Central memory CD4-positive, alpha-beta T cell (primary cell): ENCODE measurements at places on chromosomes 1 and 21.

- no peak for DNase-seq
These were observed 48.4 kb upstream of the CCDC27 start for GRCh38 chr1:3703786-3704371.

DNA sequence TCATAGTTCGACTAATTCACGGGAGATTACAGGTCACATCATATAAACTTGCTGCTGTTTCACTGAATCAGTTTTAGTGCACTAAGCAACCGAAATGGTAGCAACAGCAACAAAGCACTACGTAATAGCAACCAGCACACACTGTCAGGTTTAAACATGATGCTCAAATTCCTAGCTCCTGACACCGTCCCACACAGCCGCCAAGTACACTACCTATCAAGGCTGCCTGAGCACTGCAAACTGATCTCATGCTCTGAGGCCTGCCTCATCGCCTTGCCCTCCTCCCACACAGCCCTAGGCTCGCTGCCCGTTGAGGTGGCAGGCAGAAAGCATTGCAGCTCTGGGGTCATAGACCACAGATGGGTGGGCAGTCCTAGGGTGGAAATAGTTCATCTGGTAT is 12.4 kb downstream of the LAMC2 start:
- no peak for DNase-seq

DNA sequence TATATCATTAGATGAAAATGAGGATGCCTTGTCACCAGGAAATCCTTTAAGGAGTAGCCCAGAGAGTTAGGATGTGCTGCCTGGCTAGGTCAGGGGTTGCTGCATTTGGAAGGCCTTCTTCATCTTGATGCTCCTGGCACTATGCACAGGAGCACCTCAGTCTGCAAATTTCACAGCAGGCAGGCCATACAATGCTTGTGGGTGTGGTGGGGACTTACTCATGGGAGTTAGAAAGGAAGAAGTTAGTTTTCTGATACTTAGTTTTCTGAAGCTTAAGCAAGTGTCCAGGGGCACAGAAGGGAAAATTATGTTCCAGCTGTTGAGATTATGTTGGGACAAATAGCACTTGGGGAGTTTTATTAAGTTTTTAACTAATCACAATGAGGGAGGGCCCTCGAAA is 11.4 kb downstream of the HLX start:
- DNase-seq = no peak

GRCh38 chr21:36159356-36159921 is 2.8 kb downstream of the DOP1B start:
- no peak for DNase-seq

DNA sequence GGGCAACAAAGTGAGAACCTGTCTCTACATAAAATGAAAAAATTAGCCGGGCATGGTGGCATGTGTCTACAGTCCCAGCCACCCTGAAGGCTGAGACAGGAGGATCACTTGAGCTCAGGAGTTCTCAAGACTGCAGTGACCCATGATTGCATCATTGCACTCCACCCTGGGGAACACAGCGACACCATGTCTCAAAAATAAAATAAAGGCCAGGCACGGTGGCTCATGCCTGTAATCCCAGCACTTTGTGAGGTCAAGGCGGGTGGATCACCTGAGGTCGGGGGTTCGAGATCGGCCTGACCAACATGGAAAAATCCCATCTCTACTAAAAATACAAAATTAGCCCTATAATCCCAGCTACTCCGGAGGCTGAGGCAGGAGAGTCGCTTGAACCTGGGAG is 20.1 kb downstream of the ANKRD13C start:
- DNase-seq = no peak

DNA sequence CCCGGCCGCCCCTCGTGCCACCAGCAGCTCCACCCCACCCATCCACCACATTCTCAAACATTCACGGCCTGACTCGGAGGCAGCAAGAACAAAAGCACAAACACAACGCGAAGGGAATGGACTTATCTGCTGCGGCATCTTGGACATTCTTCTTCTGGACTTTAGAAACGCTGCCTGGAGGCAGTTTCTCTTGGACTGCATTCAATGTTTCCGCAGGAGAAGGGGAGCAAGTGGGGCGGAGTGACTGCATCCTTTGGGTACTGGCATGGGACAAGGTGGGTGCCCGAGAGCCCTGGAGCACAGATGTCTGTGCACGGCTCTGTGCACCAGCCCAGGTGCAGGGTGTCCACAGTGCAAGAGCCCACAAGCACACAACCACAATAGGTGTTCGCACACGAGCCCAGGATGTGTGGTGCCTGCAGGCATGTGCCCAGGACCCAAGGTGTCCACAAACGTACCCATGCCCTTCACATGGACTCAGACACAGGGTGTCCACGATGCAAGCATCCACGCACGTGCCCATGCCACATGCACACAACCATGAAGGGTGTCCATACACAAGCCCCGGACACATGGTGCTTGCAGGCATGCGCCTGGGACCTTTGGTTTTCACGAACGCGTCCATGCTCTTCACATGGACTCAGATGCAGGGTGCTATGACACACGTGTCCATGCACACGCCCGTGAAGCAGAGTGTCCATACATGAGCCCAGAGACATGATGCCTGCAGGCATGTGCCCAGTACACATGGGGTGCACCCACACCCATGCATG is 53.6 kb downstream of the WNT9A start:
- DNase-seq = no peak

DNA sequence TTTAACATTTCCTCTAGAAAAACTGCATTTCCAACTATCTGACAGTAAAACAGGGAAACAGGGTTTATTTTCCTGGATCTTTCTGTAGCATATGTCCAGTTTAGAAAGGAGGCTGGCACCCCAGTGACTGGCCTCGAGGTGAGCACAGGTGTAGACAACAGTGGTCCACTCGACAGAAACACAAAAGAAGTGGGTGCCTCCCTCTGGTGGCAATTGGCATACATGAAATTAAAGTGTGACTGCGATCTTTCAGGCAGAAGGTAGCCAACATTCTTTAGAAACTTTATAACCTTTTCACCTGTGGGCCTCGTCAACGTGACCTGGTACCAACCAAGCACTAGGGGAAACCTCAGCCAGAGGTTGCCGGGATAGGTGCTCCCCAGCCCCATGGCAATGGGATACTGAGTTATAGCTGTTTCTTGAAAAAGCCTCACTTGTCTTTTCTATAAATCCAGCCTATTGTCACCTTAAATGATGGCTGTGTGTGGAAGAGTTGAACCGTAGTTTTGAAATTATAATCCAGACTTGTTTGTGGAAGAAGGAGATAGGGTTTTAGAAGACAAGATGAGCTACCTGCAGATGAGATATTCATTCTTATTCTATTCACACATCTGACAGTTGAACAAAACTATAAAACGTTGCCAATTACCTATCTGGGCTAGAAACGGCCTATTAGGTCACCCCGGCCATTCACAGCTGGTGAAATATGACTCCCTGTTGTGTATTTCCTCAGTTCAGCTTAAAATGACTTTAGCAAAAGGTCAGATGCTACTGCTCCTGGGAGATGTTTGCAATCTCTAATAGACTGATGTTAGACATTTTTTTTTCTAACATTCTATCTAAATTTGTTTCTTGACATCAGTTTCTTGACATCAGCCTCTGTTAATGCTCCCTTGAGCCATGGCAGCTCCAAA is 44.3 kb downstream of the PCP4 start:
- no peak for DNase-seq

- no peak for DNase-seq
These were observed 48.8 kb upstream of the WASF2 start for GRCh38 chr1:27538793-27539192.

DNA sequence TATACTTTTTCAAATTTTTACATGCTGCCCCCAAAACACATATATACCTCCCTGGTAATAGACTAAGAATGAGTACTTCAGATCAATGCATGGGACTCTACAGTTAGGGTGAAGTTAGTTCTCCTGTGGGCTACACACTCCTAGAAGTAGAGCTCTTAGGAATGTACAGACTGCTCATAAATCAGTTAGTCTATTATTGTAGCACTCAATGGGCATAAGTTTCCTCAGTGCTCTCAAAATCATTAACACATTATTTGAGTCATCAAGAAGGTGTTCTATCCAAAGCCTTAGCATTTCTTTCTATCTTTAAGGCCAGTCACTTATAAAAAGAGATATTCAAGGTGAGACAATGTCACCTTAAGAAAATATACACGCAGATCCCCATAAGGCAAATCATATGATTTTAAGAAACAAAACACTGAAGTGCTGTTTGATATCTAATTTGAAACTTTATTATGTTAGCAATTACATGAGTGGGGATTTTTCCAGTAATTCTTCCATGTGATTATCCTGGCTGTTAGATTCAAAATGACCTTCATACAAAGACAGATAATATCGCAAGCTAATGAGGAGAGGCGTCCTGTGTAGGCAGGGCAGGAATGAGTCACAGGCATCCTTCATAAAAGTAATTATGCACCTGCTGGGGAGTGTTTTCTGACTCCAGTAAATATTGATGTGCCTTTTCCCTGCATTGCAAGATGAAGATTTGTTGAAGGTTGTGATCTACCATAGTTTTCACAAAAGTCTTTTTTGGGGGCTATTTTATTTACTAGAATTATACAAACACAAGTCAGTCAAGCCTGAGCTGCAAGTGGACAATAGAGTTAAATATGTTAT is 167.2 kb upstream of the ATP1B1 start:
- DNase-seq = no peak

GRCh38 chr1:15825800-15826199 is 18.4 kb upstream of the UQCRHL start:
- DNase-seq = no peak

GRCh38 chr1:74729741-74730478 is 2.9 kb downstream of the CRYZ start:
- DNase-seq = no peak

GRCh38 chr1:3174487-3175247 is 105.7 kb downstream of the PRDM16 start:
- DNase-seq = no peak

DNA sequence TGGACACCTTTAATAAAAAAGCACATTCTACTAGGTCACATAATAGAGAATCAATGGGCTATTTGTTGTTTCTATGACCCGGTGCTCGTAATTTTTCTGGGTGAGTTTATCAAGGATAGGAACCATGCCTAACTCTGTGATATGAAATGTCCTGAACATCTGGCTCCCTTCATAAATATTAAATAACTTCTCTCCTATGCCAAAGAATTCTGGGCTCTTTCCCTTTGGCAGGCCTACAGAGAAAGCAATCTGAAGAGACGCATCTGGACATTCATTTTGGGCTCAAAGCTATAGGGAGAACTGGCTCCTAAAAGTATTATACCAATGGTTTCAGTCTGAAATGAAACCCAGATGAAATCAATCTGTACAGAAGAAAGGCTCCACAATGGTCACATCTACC is 38.8 kb upstream of the ANGPTL7 start:
- no peak for DNase-seq

- no peak for DNase-seq
These were observed 23.1 kb upstream of the TNFRSF1B start for GRCh38 chr1:12143631-12144155.

DNA sequence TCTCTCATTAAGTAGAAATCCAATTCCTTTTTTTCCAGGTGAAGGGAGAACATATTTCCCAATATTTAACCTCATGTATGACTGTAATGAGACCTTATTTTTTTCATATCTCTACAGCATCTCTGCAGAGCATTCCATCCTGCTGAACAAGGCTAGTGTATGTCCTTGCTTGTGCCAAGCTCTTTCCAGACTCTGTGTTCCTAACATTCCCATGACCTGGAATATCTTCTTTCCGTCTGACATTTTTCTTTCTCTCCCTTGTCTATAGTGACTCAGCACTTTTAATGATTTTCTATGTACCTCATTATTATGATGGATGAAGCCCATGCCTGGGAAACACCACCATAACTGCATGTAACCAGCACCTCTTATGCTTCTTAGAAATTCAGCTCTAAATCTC is 278.3 kb upstream of the NRIP1 start:
- no peak for DNase-seq

DNA sequence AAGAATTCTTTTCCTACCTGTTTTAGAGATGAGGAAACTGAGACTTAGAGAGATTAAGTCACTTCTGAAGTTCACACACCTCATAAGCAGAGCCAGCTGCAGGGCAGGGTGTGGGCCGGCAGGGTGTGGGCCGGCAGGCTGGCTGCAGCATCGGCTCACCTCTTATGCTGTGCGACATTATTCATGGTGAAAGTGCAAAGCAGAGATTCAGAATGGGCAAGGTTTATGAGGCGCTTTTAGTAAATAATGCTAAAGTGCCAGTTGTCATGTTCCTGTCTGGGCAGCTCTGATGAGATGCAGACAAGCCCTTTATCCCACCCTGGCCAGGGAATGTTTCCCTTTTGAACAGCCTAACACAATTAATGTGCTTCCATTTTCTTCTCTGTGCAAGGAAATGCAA is 14.6 kb downstream of the MAB21L3 start:
- DNase-seq = no peak

DNA sequence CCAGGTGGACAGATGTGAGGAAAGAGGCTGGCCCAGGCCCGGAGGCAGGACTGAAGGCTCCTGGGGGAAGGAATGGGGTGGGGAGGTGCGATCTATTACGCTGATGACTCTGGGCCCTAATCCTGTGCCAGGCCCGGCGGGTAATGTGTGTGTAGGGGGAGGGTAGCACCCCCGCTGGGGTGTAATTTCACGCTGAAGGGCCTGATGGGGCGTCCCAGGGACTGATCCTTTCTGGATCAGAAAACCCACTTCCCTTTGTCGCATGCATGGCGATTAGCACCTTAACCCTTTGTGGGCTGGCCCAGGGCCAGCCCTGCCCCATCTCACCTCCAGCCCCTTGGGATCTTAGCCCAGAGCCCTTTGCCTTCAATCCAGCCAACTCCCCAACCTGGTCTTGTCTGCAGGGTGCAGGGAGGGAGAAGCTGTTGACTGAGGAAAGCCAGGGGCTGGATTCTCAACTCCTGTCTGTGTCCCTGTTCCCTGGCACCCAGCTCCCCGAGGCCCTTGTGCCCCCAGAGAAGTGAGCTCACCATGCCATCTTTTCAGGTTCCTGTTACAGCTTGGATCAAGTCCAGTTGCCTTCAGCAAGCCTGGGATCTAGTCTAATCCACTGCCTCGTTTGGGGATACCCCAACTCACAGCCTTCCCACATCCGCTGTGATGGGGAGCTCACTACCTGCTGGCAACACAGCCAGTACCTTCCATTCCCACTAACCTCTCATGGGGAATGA is 26.0 kb downstream of the KNCN start:
- DNase-seq = no peak

GRCh38 chr1:97806326-97806725 is 114.5 kb downstream of the DPYD start:
- no peak for DNase-seq

DNA sequence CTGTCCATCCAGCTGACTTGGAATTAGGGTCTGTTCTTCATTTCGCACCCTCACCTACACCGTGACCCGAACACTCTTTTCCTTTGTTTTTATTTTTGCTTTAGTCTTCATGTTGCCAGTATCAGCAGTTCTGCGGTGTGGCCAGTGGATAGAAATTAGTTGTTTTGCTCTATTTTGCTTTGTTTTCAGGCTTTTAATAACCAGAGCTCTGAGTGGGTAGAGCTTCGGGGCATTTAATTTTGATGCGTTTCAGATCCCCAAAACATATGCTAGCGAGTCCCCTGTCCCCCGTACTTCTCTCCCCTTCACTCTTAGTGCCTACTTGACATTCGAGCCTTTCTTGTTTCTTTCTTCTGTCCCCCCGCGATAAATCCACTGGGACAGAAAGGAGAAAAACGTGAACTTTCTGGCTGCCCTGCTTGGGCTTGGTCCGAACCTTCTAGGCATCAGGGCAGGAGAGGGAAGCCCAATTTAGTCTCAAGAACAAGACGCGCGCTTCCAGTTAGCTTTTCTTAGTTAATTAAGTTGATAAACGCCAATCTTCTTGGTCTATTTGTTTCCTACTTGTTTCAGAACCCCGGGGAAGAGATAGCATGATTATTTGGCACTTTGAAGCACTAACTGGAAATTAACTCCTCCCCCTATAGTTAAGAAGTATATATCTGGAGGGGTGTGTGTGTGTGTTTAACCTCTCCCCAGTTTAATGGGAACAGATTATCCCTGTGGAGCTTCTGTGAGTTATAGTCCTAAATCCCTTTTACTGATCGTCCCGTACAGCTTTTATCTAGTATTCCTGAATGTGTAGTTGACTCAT is 839 bp downstream of the SWT1 start:
- DNase-seq = no peak
